Stimulated activated CD4-positive, alpha-beta T cell treated with anti-CD3 and anti-CD28 coated beads, TNF-alpha, amount 100 ng/mL, for 1 hour (primary cell): ENCODE measurements at places on chromosomes 7 and 10.

- DNase-seq, result no peak
Measured at GRCh38 chr7:133293384-133294160, 40.7 kb downstream of the EXOC4 start.

- no peak for DNase-seq
Measured at GRCh38 chr10:48462482-48463020, 142.3 kb downstream of the ARHGAP22 start.

GRCh38 chr10:43861966-43862751 is 213.5 kb upstream of the ZNF32 start:
- no peak for DNase-seq

DNA sequence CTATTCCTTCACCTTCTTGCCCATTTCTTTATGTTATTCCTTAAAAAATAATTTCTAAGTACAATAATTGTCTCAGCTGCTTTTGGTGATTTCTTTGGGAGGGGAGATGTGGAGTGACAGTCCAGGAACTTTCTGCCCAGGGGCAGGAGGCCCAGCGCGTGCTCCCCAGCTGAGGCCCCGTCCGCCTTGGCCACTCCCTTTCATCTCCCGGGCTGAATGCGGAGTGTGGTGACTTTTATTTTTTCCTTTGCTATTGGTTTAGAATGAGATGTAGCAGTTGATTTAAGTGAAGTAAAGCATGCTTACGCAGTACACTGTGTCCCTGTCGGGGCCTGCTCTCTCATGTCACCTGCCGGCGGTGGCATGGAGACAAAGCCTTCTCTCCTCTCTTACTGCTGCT is 141.6 kb downstream of the MGMT start:
- DNase-seq, result no peak

GRCh38 chr10:50554376-50554994 is 69.3 kb downstream of the SGMS1 start:
- no peak for DNase-seq

- DNase-seq, result no peak
Measured at GRCh38 chr10:32000937-32001336, 55.3 kb downstream of the KIF5B start.

DNA sequence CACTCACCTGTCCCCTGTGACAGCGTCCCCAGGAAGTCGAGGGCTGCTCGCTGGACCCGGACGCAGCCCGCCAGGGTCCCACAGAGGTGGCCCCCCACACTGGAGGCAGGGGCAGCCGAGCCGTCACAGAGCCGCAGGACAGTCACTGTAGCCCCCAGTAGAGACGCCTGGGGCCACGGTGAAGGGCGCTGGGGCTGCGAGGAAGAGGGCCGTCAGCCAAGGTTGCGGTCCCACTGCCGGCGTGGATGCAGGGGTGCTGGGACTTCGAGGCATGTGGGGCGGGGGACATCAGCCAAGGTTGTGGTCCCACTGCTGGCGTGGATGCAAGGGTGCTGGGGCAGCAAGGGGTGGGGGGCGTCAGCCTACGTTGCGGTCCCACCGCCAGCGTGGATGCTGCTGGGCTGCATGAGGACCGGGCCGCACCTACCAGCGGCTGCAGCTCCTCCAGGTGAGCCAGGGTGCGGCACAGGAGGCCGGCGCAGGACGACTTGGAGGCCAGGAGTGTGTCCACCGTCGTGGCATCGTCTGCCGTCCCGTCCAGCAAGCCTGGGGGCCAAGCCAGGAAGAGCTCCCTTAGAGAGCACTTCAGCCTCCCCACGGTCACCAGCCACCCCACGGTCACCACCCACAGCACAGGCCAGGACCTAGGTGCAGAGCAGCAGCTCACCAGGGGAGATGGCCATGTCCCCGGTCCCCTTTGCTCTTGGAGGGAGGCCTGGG is 13.9 kb downstream of the BRAT1 start:
- no peak for DNase-seq

DNA sequence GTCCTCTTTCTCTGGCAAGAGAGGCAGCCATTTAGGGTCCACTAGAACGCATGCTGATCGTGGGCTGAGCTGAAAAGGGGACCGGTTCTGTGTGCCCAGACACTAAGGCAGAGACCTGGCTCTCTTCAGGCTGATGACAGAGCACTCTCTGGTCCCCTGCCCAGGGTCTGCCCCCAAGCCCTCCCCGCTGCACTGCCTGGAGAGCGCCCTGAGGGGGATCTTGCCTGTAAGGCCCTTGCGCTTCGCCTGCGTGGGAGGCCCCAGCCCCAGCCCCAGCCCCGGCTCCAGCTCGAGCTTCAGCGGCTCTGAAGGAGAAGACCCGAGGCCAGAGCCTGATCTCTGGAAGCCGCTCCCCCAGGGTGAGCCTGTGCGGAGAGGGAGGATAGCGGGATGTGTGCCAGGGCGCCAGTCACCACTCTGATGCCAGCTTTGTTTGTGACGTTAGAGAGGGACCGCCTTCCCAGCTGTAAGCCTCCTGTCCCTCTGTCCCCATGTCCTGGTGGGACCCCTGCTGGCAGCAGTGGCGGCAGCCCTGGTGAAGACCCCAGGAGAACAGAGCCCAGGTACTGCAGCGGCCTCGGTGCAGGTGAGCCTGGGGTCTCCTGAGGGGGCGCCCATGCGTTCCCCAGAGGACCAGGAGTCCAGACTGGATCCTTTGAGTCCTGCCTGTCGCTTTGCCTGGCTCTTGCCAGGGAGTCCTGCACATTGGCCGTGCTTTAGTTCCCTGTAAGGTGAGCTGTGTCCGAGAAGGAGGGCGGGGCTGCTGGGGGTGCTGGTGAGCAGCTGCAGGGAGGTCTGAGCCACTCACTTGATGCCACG is 43.2 kb downstream of the ZNF467 start:
- DNase-seq, result no peak

GRCh38 chr10:26509307-26509706 is 71.2 kb downstream of the APBB1IP start:
- DNase-seq, result no peak

- no peak for DNase-seq
Measured at GRCh38 chr10:117163061-117163953, 25.2 kb upstream of the VAX1 start.
